ENCODE measurements at places on chromosomes 3 and 15.

GRCh38 chr3:46935168-46935858 is 41.2 kb downstream of the CCDC12 start:
- no peak for DNase-seq

DNA sequence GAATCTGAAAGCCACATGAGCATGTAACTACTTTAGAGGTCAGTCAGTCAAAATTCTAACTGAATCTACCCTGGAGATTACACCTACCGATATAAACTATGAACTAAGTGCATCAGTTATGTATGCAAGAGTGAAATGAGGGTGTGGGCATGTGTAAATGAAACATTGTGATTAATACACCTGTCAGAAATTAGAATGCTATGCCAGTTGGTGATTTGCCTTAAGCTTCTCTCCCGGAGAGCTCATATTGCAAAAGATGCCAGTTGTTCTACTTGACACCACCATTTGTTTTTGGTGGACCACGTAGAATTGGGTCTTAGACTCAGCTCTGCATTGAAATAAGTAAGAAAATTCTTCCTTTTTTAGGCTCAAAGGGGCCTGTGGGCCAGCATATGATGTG is 91.0 kb upstream of the KBTBD8 start:
- DNase-seq = no peak

DNA sequence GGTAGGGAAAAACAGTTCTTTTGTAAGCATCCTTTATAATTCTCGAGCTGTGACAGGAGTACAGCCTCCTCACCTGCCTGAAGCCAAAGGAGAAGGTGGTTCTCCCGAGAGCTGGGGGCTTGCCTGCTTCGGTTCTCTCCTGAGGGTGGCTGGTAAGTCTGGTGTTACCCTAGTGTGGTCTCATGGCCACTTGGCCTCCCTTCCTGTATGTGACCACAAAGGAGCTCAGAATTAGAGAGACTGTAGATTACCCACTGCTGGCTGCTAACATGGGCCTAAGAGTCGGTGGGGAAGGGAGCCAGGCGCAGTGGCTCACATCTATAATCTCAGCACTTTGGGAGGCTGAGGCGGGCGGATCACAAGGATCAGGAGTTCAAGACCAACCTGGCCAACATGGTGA is 12.6 kb downstream of the PDHB start:
- no peak for DNase-seq

GRCh38 chr3:49567406-49567805 is 13.1 kb downstream of the BSN start:
- no peak for DNase-seq

DNA sequence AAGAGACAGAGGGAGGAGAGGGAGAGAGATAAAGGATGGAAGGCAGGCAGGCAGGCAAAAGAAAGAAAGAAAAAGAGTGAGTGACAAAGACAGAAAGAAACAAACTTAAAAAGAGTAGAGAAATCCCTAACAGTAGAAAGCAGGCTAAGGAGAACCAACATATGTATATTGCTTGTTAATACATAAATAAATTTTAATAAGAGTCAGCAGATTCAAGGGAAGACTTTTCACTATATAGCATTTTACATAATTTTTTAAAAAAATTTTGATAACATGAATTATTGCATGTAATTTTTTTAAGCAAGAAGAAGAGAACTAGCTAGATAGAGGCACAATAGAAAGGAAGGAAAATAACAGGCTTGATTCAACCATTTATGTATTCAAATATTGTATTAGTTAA is 291.6 kb downstream of the KCNH8 start:
- no peak for DNase-seq

- DNase-seq = no peak
Measured at GRCh38 chr15:29226436-29227208, 43.0 kb downstream of the NSMCE3 start.

- no peak for DNase-seq
Measured at GRCh38 chr3:183468424-183468823, 40.0 kb upstream of the MCF2L2 start.

DNA sequence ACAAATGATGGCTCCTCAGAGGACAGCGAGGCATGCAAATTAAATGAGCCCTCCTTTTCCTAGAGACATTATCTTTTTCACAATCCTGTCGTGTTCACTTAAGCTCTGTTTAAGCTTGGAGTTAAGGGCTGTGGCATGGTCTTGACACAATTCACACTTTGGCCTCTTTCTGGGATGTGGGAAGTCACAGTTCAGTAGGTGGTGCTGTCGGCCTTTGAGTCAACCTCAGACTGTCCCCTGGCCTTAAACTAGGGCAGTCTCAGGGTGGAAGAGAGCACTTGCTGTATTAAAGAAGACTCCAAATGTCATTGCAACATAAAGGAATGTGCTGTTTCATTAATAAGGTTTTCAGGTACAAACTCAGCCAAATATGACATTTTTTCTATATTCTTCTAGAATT is 351.0 kb downstream of the MCTP2 start:
- no peak for DNase-seq

- DNase-seq = no peak
Measured at GRCh38 chr3:6108957-6109356, 752.0 kb upstream of the GRM7 start.

DNA sequence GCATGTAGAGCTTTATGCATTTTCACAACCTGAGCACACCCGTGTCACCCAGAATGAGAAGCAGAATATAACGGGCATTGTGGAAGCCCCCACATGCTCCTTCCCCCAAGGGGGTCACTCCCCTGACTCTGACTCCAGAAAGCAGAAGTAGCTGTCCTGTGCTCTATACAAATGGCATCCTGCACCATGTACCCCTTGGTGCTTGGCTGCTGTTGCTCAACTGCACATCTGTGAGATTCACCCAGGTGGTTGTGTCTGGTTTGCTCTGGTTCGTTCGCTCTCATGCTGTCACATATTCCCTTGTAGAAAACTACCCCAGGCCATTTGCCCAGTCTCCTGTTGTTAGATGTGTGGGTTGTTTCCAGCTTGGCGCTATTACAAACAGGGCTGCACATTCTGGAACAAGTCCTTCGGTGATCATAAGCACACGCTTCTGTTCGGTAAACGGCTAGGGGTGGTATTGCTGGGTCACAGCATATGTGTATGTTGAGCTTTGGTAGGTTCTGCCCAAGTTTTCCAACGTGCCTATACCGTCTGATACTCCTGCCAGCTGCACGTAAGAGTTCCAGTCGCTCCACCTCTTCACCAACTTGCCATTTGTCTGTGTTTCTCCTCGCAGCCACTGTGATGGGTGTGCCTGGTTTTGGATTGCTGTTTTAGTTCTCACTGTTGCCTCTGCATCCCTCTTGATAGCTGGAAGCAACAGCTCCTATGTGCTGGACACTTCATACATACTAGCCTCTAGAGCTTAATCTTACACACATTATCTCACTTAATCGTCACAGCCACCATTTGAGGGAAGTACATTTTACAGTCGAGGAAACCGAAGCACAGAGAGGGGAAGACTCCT is 65.4 kb upstream of the SLC6A6 start:
- no peak for DNase-seq

GRCh38 chr3:140334132-140334929 is 343.5 kb upstream of the TRIM42 start:
- no peak for DNase-seq

- DNase-seq = no peak
Measured at GRCh38 chr15:99720533-99720932, 12.7 kb downstream of the LYSMD4 start.

DNA sequence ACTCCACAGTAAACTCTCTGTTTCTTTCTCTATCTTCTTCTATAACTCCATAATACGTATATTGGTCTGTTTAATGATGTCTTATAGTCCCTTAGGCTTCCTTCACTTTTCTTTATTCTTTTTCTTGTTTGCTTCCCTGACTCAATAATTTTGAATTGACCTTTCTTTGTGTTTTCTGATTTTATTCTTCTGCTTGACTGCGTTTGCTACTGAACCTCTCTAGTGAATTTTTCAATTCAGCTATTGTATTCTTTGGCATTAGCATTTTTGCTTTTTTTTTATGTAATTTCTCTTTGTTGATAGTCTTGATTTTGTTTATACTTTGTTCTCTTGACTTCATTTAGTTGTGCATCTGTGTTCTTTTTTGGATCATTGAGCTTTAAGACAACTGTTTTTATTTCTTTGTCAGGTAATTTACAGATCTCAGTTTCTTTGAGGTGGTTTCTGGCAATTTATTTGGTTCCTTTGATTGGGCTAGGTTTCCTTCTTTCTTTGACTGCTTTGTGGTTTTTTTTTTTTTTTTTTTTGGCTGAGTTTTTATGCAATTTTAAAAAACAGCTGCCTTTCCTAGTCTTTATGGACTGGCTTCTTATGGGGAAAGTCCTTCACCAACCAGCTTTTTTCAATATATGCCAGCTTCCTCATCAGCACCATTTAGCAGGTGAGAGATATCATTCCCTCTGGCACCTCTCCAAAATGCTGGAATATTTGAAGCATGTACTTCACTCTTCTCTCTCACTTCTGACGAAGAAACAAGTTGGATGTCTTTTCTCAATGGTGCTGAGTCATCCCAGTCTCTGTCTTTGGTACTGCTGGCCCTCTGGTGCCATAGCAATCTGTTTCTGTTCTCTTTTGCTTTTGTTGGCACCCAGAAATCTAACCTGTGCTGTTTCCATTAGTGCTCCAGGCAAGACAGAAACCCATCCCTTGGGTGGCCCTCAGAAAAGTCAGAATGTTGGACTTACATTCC is 17.6 kb downstream of the RSRC1 start:
- DNase-seq = no peak

All from GM12892 (cell line).